GM23248 (cell line): ENCODE measurements at places on chromosomes 2 and 18. TPM values are rescaled to one million over a fixed set of nuclear protein-coding genes. Genes with fewer than 3 reads are reported as not detected.

The TRIM43 gene
- not detected in 2 replicates for polyA plus RNA-seq

The XDH gene
- 1.3 and 1.8 TPM in 2 replicates for polyA plus RNA-seq

The ANKMY1 gene
- 5.1 and 5.6 TPM in 2 replicates for polyA plus RNA-seq

The RASGRP3 gene
- polyA plus RNA-seq, result 0.18 and 0.23 TPM in 2 replicates

The SERPINB2 gene
- 10.6 and 10.7 TPM in 2 replicates for polyA plus RNA-seq

The SCYGR1 gene
- polyA plus RNA-seq, result not detected in 2 replicates

The PLGLB1 gene
- polyA plus RNA-seq, result 0.46 and 1.4 TPM in 2 replicates

The STARD6 gene
- polyA plus RNA-seq, result not detected in 2 replicates

The SF3B1 gene
- polyA plus RNA-seq, result 146 and 196 TPM in 2 replicates

The CLEC4F gene
- not detected in 2 replicates for polyA plus RNA-seq

The RIT2 gene
- not detected in 2 replicates for polyA plus RNA-seq

The ERICH2 gene
- polyA plus RNA-seq, result not detected in 2 replicates

The SCN2A gene
- polyA plus RNA-seq, result 1.6 and 1.8 TPM in 2 replicates

The MYO3B gene
- not detected in 2 replicates for polyA plus RNA-seq

The TXNL1 gene
- 101 and 109 TPM in 2 replicates for polyA plus RNA-seq

The FLACC1 gene
- 0.34 and 1.4 TPM in 2 replicates for polyA plus RNA-seq

The MROH2A gene
- polyA plus RNA-seq, result not detected in 2 replicates

The LINC00305 gene
- polyA plus RNA-seq, result not detected in 2 replicates

The KCNG2 gene
- polyA plus RNA-seq, result not detected in 2 replicates

The ZAP70 gene
- not detected in 2 replicates for polyA plus RNA-seq

The KHK gene
- 0.24 and 0.51 TPM in 2 replicates for polyA plus RNA-seq

The OTOS gene
- not detected in 2 replicates for polyA plus RNA-seq

The REEP1 gene
- 0.27 TPM in 1 of 2 replicates, not detected in the other for polyA plus RNA-seq

The G6PC2 gene
- not detected in 2 replicates for polyA plus RNA-seq

The CNDP1 gene
- polyA plus RNA-seq, result not detected in 2 replicates

The OR6B2 gene
- not detected in 2 replicates for polyA plus RNA-seq

The MOCOS gene
- 14.3 and 17.9 TPM in 2 replicates for polyA plus RNA-seq

The MEMO1 gene
- polyA plus RNA-seq, result 36.2 and 43.7 TPM in 2 replicates

The IL36G gene
- polyA plus RNA-seq, result not detected in 2 replicates
